Stimulated activated CD8-positive, alpha-beta memory T cell treated with anti-CD3 and anti-CD28 coated beads, Interleukin-12 subunit alpha, Interleukin-12 subunit beta, amount 100 ng/mL, for 4 hours (primary cell): ENCODE measurements at places on chromosomes 7 and 10.

DNA sequence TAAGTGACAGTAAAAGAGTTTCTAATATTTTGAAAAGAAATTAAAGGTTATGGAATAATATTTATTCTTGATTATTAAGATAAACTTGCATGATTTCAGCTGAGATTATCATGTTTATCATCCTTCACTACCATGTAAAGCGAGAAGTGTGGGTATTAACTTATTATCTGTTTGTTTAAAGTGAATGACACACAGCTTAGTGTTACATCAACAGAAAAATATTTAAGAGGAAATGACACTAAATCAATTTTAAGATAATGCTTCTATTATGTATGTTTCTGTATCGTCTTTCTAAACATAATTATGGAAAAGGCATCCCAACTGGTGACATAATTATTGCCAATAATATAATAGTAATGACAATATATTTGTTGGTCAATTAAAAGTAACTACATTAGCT lies 213.1 kb downstream of the PCDH15 start:
- no peak for DNase-seq

- no peak for DNase-seq
Measured at GRCh38 chr10:124146483-124146882, 53.1 kb upstream of the CHST15 start.

DNA sequence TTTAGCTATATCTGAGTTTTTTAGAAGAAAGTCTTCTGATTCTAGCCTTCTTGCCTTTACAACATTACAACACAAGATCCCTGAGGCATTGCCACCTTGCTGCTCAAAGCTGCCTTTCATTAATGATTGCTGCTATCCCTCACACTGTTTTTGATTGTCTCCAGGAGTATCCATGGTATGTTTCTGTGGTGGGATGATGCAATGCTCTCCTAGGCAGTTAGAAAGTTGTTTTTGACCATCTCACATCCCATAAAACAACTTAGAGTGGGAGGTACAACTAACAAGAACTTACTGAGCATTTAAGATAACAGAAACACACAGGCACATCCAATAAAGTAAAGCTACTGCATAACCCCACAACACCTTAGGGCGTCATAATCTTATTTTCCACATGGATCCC lies 1156.0 kb upstream of the LRRTM3 start:
- DNase-seq: no peak

GRCh38 chr7:745431-746154 lies 18.5 kb upstream of the PRKAR1B start:
- DNase-seq: no peak

GRCh38 chr10:112195224-112195623 lies 11.7 kb upstream of the GPAM start:
- DNase-seq: no peak

- DNase-seq: no peak
Measured at GRCh38 chr10:73853196-73853595, 21.2 kb downstream of the CAMK2G start.

DNA sequence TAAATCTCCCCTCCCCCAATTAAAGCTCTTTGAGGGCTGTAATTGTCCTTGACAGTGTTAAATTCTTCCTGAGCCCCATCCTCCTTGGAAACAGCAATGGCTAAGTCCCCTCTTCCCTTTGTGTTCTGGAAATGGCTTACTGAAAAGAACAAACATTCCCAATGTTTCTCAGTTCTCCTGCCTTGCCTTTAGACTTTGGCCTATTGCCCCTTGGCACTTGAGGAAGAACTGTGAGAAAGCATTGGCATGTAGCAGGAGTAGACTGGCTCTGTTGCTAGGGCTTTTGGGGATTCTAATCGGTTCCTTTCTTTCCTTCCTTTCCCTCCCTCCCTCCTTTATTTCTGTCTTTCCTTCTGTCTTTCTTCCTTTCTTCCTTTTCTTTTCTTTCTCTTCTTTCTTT lies 463.3 kb upstream of the PODXL start:
- no peak for DNase-seq

DNA sequence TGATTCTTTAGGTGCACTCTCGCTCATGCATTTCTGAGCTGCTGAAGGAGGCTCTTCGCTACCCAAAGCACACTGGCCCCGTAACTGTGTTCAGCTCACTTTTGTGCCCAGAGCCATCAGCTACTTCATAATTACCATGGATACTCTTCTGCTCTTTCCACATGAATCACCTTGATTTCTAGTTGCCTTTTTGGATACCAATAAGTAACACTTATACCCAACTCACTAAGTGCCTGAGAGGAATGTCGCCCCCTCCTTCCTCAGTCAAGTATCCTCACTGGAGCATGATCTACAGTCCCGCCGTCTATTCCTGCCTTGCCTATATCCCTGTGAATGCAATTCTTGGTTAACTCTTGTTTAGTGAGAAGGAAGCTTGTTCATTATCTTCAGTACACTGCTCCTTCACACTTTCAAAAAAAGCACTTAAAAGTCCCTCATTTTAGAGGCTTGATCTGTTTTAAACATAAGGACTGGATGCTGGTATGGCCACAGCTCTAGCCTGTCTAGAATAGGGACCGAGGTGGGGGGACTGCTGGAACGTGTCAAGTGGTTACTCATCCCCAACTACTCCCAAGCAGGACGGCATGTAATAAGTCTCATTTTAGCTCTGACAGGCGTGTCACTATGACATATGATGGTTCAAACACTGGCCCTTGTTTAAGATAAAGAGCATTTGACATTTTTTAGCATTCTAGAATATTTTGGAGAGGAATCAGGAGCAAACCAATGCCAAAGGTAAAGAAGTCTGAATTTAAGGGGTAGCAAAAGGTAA lies 23.7 kb downstream of the SVIL start:
- no peak for DNase-seq

- no peak for DNase-seq
Measured at GRCh38 chr7:74464931-74465886, 11.5 kb downstream of the GTF2IRD1 start.

DNA sequence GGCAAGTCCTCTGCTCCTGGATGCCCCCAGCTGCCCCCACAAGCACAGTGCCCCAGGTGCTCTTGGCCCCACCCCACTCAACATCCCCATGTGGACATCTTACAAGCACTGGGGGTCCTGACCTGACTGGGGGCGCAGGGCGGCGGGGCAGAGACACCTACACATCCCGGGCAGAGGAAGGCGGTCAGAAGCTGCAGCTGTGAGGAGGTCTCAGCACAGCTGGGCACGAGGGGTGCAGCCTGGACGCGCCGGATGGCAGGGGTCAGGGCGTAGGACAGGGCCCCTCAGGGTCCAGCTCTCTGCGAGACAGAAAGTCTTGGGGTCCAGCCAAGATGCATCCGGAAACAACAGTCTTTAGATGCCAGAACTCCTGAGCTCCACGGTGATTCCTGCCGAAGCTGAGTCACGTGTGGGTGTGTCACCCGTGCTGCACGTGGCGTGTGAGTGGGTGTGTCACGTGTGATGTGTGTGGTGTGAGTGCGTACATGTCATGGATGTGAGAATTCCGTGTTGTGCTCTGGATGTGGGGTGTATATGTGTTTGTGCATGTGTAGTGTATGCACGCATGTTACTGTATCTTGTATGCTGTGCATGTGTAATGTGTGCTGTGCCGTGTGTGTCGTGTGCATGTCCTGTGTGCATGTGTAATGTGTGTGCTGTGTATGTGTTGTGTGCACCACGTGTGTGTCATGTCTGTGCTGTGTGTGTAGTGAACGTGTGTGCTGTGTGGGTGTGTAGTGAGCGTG lies 5.1 kb downstream of the VENTX start:
- DNase-seq: no peak

GRCh38 chr7:128155100-128155740 lies 85.9 kb upstream of the LEP start:
- DNase-seq: no peak

DNA sequence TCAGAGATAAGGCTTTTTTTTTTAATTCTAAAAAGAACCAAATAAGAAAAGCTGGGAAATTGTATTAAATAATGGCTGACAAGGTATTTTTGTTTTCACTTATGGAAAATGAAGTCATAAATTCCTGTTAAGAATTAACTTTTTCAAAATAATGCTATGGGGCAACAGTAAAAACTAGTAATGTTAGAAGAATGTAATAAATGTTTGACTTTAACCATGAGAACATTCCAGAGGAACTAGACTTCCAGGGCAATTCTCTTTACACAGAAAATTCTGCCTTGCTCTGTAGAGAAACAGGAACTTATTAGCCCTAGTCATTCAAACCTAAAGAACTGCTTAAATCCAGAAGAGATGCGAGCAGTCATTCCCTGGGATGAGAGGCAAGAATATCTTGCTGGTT lies 571.1 kb downstream of the IPMK start:
- no peak for DNase-seq
